ENCODE measurements at places on chromosomes 7 and 10. TPM values are rescaled to one million over a fixed set of nuclear protein-coding genes. Genes with fewer than 3 reads are reported as not detected.

NKX2-3 gene
- not detected for total RNA-seq

FAM25A gene
- not detected for total RNA-seq

HIPK2 gene
- total RNA-seq, result 10.9 TPM

HYAL4 gene
- 0.20 TPM for total RNA-seq

FAM25G gene
- total RNA-seq, result not detected

OR13A1 gene
- not detected for total RNA-seq

IQUB gene
- total RNA-seq, result 0.20 TPM

GPR37 gene
- total RNA-seq, result 0.87 TPM

IQCE gene
- 4.6 TPM for total RNA-seq

CUL2 gene
- 20.0 TPM for total RNA-seq

RADIL gene
- total RNA-seq, result 2.0 TPM

NUDT13 gene
- total RNA-seq, result 1.7 TPM

PURB gene
- 14.7 TPM for total RNA-seq

CNNM1 gene
- total RNA-seq, result not detected

MEOX2 gene
- total RNA-seq, result 0.40 TPM

ZPBP gene
- total RNA-seq, result not detected

FAM180A gene
- not detected for total RNA-seq

CCDC3 gene
- total RNA-seq, result under 0.01 TPM

SPDYE18 gene
- total RNA-seq, result 0.22 TPM

CYP2C19 gene
- total RNA-seq, result not detected

SOSTDC1 gene
- not detected for total RNA-seq

AKR1C4 gene
- total RNA-seq, result not detected

PI4K2A gene
- total RNA-seq, result 10.1 TPM

LLCFC1 gene
- total RNA-seq, result not detected

CH25H gene
- 4.4 TPM for total RNA-seq

PRKG1 gene
- 0.87 TPM for total RNA-seq

ABCB1 gene
- total RNA-seq, result 1.3 TPM

PIP gene
- total RNA-seq, result not detected

ECHDC3 gene
- 34.5 TPM for total RNA-seq

LGI1 gene
- total RNA-seq, result not detected

ADRA2A gene
- under 0.01 TPM for total RNA-seq
